Activated CD4-positive, alpha-beta T cell treated with anti-CD3 and anti-CD28 coated beads, Interleukin-10, Interleukin-2, amounts not matched to agents 100 ng/mL and 50 ng/mL, durations not matched to agents 16 hours and 8 hours (primary cell): ENCODE measurements at places on chromosomes 11 and 22.

DNA sequence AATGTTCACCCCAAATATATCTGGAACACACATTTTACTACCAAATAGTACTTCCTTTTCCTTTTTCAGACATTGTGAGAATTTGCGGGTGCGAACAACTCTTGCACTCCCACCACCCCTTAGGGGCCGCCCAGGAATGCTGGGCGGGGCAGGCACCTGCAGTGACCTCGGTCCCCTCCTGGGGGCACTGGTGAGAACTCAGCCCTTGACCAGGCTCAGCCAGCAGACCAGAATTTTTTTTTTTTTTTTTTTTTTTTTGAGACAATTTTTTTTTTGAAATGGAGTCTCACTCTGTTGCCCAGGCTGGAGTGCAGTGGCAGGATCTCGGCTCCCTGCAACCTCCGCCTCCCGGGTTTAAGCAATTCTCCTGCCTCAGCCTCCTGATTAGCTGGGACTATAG is 75.8 kb downstream of the ARHGAP8 start:
- DNase-seq, result peak; percentile 45

DNA sequence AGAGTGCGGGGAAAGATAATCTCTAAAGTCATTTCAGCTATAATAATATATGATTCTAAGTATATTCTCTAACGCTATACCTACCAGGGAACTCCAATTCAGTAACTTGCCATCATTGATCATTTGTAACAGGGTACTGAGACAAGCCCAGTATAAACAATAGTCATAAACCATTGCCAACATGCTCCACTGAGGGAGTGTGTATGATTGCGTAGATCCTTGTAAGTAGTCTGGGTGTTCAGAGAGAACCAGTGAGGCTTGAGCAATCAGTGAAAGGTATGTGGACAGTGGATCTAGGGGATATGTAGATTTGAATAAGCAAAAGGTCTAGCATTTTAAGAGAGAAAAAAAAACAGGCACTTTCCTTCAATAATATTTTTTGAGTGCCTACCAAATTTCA is 1326.0 kb downstream of the LRRC4C start:
- DNase-seq, result no peak

GRCh38 chr22:24008022-24008283 is 2.7 kb upstream of the GSTT4 start:
- no peak for DNase-seq

- DNase-seq, result no peak
Measured at GRCh38 chr22:20060700-20061480, 19.2 kb upstream of the DGCR8 start.

- peak; percentile 23 for DNase-seq
Measured at GRCh38 chr22:45709060-45709739, 37.6 kb downstream of the ATXN10 start.

DNA sequence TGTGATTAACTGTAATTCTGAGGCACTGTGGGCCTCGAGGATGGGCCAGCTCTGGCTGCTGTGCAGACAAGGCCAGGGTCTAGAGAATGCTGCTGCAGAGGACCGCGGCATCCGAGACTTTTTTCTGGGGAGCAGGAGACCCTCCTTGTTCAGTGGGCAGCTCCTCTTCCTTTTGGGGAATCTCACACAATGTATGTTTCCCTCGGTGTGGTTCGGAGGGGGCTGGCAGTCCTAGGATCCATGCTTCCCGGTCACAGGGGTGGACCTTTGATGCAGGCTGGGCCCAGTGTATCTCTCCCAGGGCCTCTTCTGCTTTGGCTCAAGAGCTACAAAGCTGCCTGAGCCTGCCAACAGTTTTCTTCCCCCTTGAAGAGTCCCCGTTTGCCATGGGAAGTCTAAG is 31.5 kb downstream of the MYEOV start:
- no peak for DNase-seq

DNA sequence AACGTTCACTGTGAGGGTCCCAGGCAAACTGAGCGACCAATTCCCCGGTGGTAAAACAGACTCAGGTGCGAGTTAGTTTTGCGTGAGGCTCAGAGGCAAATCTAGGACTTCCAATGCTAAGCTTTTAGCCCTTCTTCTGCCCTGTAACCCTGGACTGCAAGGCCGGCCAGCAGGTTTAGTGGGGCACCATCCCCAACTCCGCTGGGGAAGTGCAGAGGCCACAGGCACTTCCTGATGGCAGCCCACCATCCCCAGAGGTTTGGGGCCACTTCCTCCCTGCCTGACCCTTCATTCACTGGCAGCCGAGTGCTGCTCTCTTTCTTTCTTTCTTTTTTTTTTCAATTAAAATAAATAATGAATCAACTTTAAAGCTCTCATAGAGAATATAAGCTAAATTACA is 124.6 kb upstream of the B3GAT1 start:
- no peak for DNase-seq

DNA sequence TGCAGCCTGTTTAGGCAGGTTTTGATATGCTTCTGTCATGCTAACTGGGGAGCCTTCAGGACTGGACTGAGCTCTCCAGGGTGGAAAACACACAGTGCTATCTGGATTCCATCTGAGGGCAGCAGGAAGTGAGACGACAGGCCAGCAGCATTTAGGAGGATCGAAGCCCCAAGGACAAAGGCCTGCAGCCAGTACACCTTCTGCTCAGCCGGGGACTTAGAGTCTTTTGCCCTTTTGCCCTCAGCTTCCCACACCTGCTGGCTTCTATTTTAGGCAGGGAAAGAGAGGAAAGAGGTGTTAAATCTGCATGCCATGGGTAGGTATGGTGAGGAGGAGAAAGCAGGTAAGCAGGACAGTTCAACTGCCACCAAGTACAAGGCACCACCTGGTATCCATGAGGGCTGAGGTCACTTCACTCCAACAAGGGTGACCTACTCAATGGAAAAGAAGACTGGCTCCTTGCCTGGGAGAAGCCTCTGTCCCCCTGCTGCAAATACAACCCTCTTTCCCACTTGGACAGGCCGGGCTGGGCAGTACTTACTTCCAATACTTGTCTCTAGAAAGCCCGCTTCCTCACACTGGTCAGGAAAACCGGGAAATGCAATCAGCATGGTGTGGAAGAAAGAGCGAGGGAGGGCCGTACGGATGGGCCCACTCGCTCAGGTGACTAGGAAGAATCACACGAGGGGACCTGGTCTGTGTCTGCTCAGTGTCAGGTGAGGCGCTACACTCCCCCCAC is 12.3 kb downstream of the LARGE2 start:
- no peak for DNase-seq

GRCh38 chr11:65454696-65455456 is 32.3 kb downstream of the NEAT1 start:
- peak; percentile 91 for DNase-seq

DNA sequence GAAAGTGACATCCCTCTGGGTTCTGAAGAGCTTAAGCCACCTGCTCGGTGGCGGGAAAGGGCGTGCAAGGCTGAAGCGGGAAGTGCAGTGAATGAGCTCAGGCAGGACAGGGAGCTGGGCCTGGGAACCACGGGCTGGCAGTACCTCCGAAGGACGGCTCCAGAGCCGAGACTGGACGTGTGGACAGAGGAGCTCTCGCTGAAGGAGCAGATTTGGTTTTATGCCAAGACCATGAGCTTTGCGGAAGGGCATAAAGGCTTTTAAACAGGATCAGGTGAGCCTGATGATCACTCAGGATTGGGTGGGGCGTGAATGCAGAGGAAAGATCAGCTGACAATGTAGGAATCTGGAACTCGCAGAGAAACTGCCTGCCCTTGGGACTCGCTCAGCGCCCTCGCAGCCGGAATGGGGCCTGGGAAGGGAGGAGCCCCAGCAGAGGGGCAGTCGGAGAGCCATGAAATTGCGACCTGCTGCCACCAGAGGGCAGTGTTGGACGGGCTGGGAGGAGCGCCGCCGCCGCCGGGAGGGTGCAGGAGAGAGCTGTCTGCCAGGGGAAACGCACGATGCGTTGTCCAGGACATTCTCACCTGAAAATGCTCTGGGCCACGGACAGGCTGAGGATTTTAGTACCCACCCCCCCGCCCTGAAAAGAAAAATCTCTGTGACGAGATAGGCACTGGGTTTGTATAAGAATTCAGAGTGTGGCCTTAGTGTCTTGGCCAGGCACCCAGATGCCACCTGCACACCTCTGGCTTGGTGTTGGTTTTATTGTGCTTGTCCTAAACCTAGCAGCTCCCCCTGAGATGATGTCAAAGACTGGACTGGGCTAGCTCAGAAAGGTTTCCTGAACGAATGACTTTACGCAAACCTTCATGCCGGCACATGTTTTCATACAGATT is 324.4 kb downstream of the NTM start:
- peak; percentile 78 for DNase-seq

DNA sequence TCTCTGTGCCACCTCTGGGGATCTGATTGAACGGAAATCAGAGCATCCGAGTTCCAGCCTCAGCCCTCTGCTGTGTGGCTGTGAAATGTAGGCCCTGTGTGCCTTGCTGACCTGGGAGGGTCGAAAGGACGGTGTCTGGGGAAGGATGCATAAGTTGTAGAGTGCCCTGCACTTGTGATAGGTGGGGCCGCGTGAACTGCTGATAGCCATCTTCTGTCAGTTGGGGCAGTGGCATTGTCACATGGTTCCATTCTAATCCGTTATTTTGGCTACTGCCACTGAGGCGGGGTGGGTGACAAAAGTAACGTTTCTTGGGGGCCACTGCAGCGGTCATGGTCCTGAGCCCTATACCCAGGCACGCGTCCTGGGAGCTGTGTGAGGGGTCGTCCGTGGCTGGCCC is 63.4 kb downstream of the LRP5 start:
- DNase-seq, result no peak

DNA sequence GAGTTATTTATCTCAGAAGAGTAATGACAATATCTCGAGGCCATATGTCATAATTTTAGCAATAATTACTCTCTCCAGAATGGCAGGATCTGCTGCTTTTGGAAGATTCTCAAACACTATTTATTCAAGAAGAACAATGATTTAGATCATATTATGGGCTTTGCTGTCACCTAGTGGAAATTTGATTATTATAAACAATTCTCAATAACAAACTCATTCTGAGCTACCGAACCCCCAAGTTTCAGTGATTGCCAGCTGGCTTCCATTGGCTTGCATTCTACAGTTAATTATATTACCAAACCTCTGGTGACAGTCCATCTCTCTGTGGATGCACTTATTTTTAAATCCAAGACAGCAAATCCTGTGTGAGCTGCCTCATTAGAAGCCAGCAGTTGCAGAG is 27.9 kb upstream of the SLC36A4 start:
- peak; percentile 7 for DNase-seq

DNA sequence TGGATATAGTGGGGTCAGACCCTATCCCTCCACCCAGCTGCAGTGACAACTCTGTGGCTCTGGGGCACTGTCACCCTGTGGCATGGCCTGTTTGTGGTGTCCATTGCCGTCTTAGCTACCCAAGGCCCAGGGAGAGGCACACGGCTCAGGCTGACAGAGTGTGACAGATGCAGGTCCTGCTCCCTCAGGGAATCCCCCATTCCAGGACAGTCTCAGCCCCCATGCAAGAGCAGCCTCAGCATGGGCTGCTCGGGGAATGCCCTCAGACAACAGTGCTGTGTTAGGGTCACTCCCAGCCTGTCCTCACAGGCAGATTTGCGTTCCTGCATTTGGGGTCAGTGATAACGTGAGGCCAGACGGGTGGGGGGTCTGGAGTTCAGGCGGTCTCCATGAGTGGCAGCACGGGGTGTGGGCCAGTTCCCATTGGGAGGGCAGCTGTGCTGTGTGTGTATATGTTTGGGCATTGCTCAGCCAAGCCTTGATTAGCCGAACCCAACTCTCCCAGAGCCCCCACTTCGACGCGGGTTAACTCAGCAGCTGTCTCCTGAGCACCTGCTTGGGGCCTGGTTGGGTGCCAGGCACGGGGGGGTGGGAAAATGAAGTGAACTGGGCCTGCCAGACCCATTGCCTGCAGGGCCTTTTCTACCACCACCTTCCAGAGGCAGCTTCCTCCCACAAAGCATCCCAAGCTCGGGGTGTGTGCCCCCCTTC is 5.3 kb upstream of the KCNQ1OT1 start:
- no peak for DNase-seq

- DNase-seq, result no peak
Measured at GRCh38 chr11:60145677-60146076, 37.2 kb downstream of the MS4A6A start.

- DNase-seq, result no peak
Measured at GRCh38 chr22:48319321-48320047, 1508.2 kb downstream of the BRD1 start.

DNA sequence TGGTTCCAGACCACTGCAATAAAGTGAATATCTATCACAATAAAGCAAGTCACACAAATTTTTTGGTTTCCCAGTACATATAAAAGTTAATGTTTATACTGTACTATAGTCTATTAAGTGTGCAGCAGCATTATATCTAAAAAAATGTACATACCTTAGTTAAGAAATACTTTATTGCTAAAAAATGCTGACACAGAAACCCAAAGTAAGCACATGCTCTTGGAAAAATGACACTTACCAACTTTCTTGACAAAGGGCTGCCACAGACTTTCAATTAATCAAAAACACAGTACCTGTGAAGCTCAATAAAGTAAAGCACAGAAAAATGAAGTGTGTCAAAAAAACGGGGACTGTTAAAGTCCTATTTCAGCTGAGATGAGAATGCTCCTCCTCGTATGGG is 16.9 kb downstream of the CABIN1 start:
- no peak for DNase-seq

DNA sequence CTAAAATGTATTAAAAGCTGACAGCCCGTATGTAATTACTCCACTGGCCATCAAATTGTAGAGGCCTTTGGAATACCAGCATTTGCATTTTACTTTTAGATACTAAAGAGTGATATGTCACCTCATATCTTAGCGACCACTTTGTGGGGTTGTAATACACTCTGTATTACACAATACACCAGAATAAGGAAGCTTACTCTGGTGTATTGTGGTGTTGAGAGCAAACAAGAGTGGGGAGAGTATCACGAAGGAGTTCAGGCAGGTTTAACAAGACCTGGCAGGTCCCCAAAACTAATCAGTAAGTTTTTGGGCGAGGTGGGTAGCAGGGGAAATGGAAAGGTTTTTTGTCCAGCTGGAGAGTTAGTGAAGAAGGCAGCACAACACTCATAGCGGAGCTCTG is 3.2 kb downstream of the NUP50 start:
- no peak for DNase-seq

- no peak for DNase-seq
Measured at GRCh38 chr11:57429946-57430345, 3.0 kb upstream of the SLC43A3 start.

- DNase-seq, result peak; percentile 19
Measured at GRCh38 chr11:33970984-33971466, 79.1 kb upstream of the LMO2 start.

DNA sequence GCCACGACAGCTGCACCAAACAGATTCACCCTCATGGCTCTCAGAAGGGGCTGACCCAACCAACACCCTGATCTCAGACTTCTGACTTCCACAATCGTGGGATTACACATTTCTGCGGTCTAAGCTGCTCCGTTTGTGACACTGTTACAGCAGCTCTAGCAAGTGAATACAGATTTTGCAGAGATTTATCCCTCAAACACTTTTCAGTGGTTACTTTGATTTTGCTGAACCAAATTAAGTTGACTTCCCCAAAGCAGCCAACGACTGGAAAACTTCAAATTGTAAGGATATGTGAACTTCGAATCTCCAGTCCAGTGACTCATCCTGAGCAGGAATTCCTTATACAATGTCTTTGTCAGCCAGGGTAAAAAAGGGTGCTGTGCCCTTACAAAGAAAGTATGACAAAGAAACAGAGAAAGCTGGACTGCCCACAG is 14.8 kb upstream of the INCENP start:
- no peak for DNase-seq
